ENCODE measurements at places on chromosomes 12 and 14.

DNA sequence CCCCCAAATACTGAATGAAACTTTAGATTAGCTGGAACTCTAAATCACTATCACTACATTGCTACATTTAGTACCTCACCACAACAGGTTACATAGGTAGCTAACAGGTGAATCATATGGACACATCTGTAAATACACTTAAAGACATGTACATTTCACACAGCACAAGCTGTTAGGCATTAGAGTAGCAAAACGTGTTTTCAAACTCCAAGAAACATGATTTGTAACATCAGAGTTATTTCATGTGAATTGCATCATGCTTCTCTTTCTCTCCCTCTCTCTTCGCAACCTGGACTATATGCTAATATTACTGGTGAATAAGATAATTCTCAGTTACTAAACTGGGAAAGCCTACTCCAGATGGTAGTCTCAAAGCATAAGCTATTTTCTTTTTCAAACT, 4.3 kb downstream of the SEL1L start:
- no peak overlapping the region for H3K4me3 ChIP-seq
- peaks cover 5% of the 10 kb centered on the region for H3K4me1 ChIP-seq
- no peak for DNase-seq
- H3K36me3 ChIP-seq: peaks cover 21% of the 10 kb centered on the region

DNA sequence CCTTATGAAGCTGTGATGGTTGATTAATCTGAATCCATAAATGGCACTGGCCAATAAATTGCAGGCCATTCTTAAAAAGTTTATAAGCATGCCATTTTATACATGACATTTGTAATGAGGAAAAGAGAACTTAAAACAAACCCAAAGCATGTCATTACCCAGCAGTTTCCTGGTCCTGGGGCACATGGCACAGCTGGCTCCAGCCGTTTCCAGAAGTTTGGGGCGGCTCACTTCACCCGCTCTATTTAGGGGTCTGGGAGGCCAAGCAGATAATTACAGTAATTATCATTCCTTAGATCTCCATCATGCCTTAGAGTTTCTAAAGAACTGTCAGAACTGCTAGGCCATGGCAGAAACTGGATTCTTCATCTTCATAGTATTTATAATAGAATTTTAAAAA, 6.4 kb downstream of the ADGRD1 start:
- H3K27ac ChIP-seq: no peak overlapping the region
- H3K36me3 ChIP-seq: no peaks in the 10 kb centered on the region
- H3K4me1 ChIP-seq: no peaks in the 10 kb centered on the region
- no peak overlapping the region for H3K4me3 ChIP-seq
- no peaks in the 10 kb centered on the region for H3K27me3 ChIP-seq

- H3K4me3 ChIP-seq: no peak overlapping the region
- DNase-seq: no peak
- no peaks in the 10 kb centered on the region for H3K36me3 ChIP-seq
- H3K27ac ChIP-seq: no peak overlapping the region
- no peaks in the 10 kb centered on the region for H3K27me3 ChIP-seq
Measured at GRCh38 chr12:2355198-2355597, 302.4 kb downstream of the CACNA1C start.

DNA sequence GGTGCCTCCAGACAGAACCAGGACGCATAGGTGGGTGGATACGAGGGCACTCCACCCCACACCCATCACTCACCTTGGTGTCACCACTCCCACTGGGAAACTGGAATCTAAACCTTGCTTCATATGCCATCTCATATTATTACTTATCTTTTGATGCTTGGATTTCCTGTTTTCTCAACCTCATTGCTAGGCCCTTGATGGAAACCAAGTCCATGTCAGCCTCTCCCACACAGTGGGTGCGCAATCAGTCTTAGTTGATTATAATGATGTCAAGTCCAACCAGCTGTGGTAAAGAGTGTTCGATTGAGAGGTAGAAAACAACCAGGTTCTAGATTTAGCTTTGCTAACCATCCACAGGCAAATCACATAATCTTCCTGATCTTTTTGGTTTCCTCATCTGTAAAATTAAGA, 584 bp upstream of the DDHD1 start:
- peak overlapping the region; percentile 88 for H3K27ac ChIP-seq
- H3K4me3 ChIP-seq: peak overlapping the region; percentile 33
- H3K27me3 ChIP-seq: no peaks in the 10 kb centered on the region
- DNase-seq: no peak
- H3K4me1 ChIP-seq: peaks cover 23% of the 10 kb centered on the region

GRCh38 chr12:122871851-122872780, 23.8 kb downstream of the VPS37B start:
- H3K27me3 ChIP-seq: no peaks in the 10 kb centered on the region
- peak overlapping the region; percentile 36 for H3K4me3 ChIP-seq
- peak overlapping the region; percentile 75 for H3K27ac ChIP-seq
- peaks cover 37% of the 10 kb centered on the region for H3K36me3 ChIP-seq
- H3K4me1 ChIP-seq: peaks cover 80% of the 10 kb centered on the region

GRCh38 chr14:65751510-65751909, 339.0 kb downstream of the FUT8 start:
- no peak overlapping the region for H3K27ac ChIP-seq
- no peak for DNase-seq
- H3K27me3 ChIP-seq: no peaks in the 10 kb centered on the region
- no peaks in the 10 kb centered on the region for H3K36me3 ChIP-seq

GRCh38 chr12:113845900-113846674, 120.0 kb downstream of the RBM19 start:
- H3K4me3 ChIP-seq: no peak overlapping the region
- H3K27ac ChIP-seq: no peak overlapping the region
- no peaks in the 10 kb centered on the region for H3K27me3 ChIP-seq

- no peak overlapping the region for H3K4me3 ChIP-seq
- no peaks in the 10 kb centered on the region for H3K27me3 ChIP-seq
- no peaks in the 10 kb centered on the region for H3K4me1 ChIP-seq
- DNase-seq: no peak
Measured at GRCh38 chr14:55450987-55451386, 10.6 kb upstream of the TBPL2 start.

DNA sequence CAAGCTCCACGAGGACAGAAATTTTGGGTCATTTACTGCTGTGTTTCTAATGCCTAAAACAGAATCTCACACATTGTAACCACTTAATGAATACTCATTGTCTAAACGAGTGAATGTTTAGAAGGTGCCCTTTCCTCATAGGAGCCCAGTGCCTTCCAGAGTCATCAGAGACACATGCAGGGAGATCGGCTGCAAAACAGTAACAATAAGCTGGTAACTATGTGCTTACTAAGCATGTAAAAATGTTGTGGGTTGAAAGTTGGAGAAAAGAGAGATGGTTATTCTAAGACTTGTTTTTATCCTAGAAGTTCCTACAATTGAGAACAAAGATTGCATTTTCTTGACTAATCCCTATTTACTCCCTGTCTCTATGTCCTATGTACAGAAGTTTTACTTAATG, 7.4 kb downstream of the TESPA1 start:
- H3K4me3 ChIP-seq: no peak overlapping the region
- no peak for DNase-seq
- H3K4me1 ChIP-seq: peaks cover 14% of the 10 kb centered on the region
- H3K27me3 ChIP-seq: no peaks in the 10 kb centered on the region
- peaks cover 44% of the 10 kb centered on the region for H3K36me3 ChIP-seq

Data from natural killer cell (primary cell).